ENCODE measurements at places on chromosomes 2 and 18. TPM values are rescaled to one million over a fixed set of nuclear protein-coding genes. Genes with fewer than 3 reads are reported as not detected.

Gene FLACC1
- not detected for total RNA-seq

Gene DYNAP
- not detected for total RNA-seq

Gene SP140
- total RNA-seq, result not detected

Gene FER1L5
- not detected for total RNA-seq

Gene GNAL
- total RNA-seq, result 8.0 TPM

Gene CNNM3
- 12.7 TPM for total RNA-seq

Gene DPYSL5
- 3.7 TPM for total RNA-seq

Gene RGPD4
- total RNA-seq, result 0.07 TPM

Gene MROH2A
- 0.12 TPM for total RNA-seq

Gene ADGRF3
- 0.23 TPM for total RNA-seq

Gene PAX8
- total RNA-seq, result 0.65 TPM

Gene CPSF3
- 52.6 TPM for total RNA-seq

Gene CRYBA2
- not detected for total RNA-seq

Gene REG1B
- total RNA-seq, result not detected

Gene SIX3
- 0.39 TPM for total RNA-seq

Gene ESPNL
- total RNA-seq, result 0.16 TPM

Measured in A549 treated with GW870086 at 1 μM for 4 hours (cell line).